Nasal cavity respiratory epithelium epithelial cell of viscerocranial mucosa (primary cell): ENCODE measurements at places on chromosomes 2 and 18. TPM values are rescaled to one million over a fixed set of nuclear protein-coding genes. Genes with fewer than 3 reads are reported as not detected.

GKN2 gene
- total RNA-seq, result not detected in 2 replicates

MPP4 gene
- under 0.01 and 0.07 TPM in 2 replicates for total RNA-seq

CXCR1 gene
- not detected in 2 replicates for total RNA-seq

CD207 gene
- not detected in 2 replicates for total RNA-seq

CCDC150 gene
- total RNA-seq, result 1.6 and 2.7 TPM in 2 replicates

OXER1 gene
- 0.07 TPM in 1 of 2 replicates, not detected in the other for total RNA-seq

ANKZF1 gene
- 49.1 and 49.6 TPM in 2 replicates for total RNA-seq

RAX gene
- total RNA-seq, result not detected in 2 replicates
